Glutamatergic neuron (in vitro differentiated cells): ENCODE measurements at places on chromosomes 6 and 20. TPM values are rescaled to one million over a fixed set of nuclear protein-coding genes. Genes with fewer than 3 reads are reported as not detected.
A peak's percentile ranks its signal among the peaks of the same experiment; 100 is the strongest.

- DNase-seq = no peak
Observed at GRCh38 chr6:132205946-132206345, 195.3 kb downstream of the MOXD1 start.

The ANKRD6 gene
- 31.9 TPM for total RNA-seq

- no peak for DNase-seq
Observed at GRCh38 chr6:109291902-109292301, 90.4 kb downstream of the CD164 start.

DNA sequence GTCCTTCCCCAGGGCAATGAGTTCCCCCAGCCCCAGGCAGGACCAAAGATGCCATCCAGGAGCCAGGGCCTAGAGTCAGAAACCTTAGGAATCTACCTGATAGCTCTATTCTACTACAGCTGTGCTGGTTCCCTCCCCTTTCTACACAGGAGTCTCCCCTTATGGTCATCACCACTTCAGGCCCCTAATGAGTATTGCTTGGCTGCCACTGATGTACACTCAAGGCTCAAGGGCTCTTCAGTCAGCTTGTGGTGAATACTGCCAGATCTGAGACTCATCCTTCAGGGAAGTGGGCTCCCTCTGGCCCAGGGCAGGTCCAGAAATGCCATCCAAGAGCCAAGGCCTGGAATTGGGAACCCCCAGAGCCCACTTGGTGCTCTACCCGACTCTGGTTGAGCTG lies 248.6 kb downstream of the ALDH8A1 start:
- DNase-seq = no peak

DNA sequence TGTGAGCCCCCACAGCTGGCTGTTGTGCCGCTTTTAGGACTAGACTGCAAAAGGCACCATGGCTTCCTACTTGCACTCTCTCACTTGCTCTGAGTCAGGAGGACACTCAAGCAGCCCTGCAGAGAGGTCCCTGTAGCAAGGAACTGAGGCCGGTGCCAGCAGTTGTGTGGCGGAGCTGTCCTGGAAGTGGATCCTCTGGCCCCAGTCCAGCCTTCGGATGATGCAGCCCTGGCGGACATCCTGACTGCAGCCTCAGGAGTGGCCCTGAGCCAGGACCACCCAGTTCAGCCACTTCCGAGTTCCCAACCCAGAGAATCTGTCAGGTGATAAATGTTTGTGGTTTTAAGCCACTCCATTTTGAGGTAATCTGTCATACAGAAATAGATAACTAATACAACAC lies 17.5 kb downstream of the CTCFL start:
- no peak for DNase-seq

- no peak for DNase-seq
Observed at GRCh38 chr6:26250698-26251044, 114.3 kb upstream of the BTN3A2 start.

The B4GALT5 gene
- 61.3 TPM for total RNA-seq

The MOXD1 gene
- not detected for total RNA-seq

DNA sequence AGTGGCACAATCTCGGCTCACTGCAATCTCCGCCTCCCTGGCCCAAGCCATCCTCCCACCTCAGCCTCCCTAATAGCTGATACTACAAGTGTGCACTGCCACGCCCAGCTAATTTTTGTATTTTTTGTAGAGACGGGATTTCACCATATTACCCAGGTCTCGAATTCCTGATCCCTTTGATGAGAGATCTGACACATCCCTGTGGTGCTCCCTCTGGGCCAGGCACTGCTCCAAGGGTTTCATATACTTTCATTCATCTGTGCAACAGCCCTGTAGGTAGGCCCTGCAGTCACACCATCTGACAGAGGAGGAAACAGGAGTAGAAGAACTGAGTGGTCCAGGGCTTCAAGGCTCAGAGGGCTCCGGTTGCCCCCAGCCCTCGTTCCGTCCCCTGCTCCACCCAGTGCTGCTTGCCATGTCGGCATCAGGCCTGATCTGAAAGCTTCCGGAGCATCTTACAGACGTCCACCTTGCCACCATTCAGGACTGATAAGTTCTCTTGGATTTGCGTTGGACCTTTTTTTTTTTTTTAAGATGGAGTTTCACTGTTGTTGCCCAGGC lies 3.3 kb downstream of the ZGPAT start:
- no peak for DNase-seq

The GNMT gene
- 0.54 TPM for total RNA-seq

The SLC32A1 gene
- 0.59 TPM for total RNA-seq

- no peak for DNase-seq
Observed at GRCh38 chr6:71496018-71496721, 207.6 kb downstream of the OGFRL1 start.

DNA sequence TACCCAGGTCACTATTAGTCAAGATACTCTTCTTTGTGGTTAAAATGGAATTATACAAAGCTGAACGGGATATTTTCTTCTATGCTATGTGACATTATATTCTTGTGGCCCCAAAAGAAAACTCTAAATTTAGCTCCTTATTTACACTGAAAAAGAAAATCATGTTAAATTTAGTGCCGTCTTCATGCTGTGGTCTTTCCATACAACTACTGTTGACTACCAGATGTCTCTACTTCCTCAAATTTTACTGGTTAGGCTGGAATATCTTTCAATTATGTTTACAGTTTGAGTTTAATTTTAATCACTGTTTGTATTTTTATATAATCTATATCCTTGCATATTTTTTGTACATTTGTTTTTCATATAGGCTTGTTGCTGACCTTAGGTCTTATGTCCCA lies 95.6 kb upstream of the FOXO3 start:
- DNase-seq = no peak

DNA sequence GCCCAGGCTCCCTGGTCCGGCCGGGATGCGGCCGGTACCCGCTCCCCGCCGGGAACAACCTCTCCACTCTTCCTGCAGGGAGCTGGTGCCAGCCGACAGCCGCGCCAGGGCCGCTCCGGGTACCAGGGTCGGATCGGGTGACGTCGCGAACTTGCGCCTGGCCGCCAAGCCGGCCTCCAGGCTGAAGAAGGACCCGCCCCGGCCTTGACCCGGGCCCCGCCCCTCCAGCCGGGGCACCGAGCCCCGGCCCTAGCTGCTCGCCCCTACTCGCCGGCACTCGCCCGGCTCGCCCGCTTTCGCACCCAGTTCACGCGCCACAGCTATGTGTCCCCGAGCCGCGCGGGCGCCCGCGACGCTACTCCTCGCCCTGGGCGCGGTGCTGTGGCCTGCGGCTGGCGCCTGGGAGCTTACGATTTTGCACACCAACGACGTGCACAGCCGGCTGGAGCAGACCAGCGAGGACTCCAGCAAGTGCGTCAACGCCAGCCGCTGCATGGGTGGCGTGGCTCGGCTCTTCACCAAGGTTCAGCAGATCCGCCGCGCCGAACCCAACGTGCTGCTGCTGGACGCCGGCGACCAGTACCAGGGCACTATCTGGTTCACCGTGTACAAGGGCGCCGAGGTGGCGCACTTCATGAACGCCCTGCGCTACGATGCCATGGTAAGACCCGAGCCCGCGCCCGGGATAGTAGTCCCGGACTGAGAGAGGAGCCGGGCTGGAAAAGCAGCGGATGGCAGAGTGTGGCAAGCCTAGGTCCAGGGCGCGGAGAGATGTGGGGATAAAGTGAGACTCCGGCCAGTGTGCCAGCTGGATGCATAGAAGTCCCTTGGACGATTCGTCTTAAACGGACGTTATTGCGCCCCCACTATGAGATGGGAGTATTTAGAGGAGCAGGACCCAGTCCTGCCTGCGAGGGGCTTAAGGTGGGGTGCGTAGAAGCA lies at the start of gene NT5E:
Gene NT5E (plus strand): TSS at position 266 of the 942 bp plus-strand sequence. CDS start 57 bp downstream, at position 323.
- DNase-seq = peak; percentile 84

DNA sequence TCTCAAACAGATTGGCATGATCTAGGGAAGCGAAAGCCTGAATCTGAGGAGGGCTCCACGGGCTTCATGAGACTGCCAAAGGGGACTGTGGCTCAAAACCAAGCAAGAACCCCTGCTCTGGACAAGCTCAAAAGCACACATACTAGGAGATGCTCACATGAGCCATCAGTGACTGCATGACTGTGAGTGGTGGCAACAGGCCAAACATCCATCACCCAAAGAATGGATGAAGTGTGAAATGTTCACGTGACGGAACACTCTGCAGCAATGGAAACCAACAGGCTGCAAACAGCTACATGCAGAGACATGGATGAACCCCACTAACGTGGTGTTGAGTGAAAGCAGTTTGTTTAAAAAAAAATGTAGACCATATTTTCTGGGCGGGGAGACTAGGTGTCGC lies 136.3 kb downstream of the PREX1 start:
- DNase-seq = no peak

- DNase-seq = peak; percentile 93
Observed at GRCh38 chr20:46174469-46175126, 56.5 kb downstream of the CD40 start.

- DNase-seq = no peak
Observed at GRCh38 chr6:157763129-157763903, 59.7 kb upstream of the SNX9 start.

- DNase-seq = no peak
Observed at GRCh38 chr20:24436160-24436559, 33.3 kb upstream of the SYNDIG1 start.

- DNase-seq = no peak
Observed at GRCh38 chr6:15412767-15413166, 166.9 kb downstream of the JARID2 start.

The WFDC10B gene
- not detected for total RNA-seq

- DNase-seq = no peak
Observed at GRCh38 chr6:87342829-87343228, 1.8 kb upstream of the C6orf163 start.

DNA sequence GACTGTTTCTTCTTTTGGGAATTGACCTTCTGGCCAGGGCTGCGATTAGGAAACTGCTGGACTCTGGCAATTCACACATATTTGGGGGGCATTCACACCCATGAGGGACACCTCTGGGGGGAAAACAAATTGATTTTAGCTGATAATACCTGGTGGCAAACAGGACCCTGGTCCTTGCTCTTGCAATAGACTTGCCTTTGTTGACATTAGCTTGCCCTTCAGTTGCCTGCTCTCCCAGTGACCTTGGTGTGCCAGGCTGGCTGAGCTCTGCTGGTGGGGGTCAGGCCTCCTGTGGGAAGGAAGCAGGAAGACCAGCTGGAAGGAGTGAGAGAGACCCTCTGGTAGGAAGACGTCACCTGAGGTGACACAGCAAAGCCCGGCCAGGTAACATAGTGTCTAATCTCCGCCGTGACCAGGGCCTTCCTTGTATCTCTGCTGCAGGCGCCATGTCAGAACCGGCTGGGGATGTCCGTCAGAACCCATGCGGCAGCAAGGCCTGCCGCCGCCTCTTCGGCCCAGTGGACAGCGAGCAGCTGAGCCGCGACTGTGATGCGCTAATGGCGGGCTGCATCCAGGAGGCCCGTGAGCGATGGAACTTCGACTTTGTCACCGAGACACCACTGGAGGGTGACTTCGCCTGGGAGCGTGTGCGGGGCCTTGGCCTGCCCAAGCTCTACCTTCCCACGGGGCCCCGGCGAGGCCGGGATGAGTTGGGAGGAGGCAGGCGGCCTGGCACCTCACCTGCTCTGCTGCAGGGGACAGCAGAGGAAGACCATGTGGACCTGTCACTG lies 5.3 kb downstream of the CDKN1A start:
- no peak for DNase-seq

The PNPLA1 gene
- total RNA-seq = not detected

- no peak for DNase-seq
Observed at GRCh38 chr20:15767586-15767985, 805.7 kb downstream of the KIF16B start.

DNA sequence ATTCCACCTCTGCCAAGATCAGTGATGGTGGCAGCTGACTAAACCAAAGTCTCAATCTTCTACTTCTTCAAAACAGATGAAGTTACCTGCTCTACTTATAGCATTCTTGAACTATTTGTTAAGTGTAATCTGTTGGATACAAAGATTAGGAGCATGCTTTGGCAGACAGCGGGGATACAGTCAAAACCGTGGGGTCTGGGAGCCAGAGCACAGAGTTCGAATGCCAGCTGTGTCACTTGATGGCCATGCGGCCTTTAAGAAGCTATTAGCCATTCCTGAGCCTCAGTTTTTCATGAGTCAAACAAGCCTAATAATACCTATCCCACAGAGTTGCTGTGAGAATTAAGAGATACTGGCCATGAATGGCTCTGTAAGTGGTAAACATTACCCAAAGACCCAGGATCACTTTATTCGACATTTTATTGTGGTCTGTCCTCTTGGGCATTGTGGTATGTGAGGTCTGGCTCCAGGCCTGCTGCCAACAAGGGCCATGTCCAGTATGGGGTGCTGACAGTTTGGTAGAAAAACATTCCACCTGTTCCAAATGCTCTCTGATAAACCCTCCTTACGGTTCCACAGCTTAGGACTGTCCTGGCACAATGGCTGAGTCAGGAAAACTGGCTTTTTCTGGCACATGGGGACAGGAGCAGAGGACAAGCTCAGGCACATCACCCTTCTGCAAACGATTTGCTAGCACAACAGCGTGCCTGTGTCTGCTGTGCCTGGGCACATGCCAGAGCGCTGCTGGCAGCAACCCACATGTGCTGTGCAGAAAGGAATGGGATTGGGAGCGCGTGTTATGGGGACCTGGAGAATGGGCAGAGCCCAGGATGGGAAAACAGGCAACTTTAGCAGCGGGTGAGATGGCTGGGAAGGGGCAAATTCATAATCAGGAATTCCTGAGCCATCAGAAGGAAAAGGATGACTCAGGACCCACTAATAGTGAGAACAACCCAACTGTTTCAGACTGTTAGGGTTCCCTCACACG lies 15.7 kb upstream of the FAM83C start:
- no peak for DNase-seq

GRCh38 chr20:48776306-48776705 lies 51.5 kb downstream of the PREX1 start:
- no peak for DNase-seq

GRCh38 chr6:43215066-43215465 lies 14.2 kb downstream of the DNPH1 start:
- DNase-seq = no peak

DNA sequence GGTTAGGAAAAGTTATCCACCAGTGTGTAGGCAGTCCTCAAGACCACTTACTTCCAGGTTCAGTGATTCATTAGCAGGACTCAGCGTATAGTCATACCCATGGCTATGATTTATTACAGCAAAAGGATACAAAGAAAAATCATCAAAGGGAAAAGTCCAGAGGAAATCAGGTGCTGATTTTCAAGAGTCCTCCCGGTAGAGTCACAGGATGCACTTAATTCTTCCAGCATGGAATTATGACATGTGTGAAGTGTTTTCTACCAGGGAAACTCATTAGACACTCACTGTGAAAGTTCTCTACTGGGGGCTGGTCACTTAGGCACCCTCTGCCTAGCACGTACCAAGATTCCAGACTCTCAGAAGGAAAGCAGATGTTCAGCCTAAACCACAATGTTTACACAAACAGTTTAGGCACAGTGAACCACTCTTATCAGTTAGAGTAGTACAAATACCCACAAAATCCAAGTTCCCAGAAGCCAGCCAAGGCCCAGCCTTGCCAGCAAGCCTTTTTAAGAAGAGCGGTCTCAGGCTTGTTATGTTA lies 10.2 kb downstream of the WFDC3 start:
- DNase-seq = no peak

DNA sequence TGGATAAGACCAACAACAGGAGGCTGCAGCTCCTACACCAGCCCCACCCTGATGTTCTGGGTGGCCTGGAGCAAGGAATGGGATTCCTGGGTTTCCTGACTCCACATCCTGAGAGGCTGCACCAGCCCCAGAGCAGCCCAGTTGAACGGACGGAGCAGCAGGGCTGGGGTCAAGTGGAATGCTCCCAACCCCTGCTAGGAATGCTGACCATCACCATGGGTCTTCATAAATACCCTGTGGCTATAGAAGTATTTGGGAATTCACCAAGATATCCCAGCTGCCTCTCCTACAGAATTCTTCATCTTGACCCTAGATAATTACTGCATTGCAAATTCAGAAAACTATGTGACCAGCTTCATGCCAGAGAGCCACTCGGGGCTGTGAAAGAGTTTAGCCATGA lies 180.3 kb downstream of the THBS2 start:
- DNase-seq = no peak
